ENCODE measurements at places on chromosomes 1 and 21. TPM values are rescaled to one million over a fixed set of nuclear protein-coding genes. Genes with fewer than 3 reads are reported as not detected.
A peak's percentile ranks its signal among the peaks of the same experiment; 100 is the strongest.

DNA sequence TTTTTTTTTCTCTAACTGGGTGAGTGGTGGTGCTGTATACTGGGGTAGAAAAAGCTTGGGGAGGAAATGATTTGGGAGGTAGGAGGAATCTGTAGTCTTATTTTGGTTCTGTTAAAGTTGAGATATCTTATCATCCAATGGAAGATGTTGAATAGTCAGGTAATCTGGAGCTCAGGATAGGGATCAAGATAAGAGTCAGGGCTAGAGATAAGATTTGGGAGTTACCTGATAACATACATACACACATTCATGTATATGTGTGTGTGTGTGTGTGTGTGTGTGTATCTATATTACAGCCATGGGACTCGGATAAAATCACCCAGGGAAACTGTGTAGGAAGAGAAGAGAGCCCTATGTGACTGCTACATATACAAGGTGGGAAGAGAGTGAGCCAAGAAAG, 8.1 kb downstream of the PCAT6 start:
- DNase-seq, result no peak
- no peak overlapping the region for H3K27ac ChIP-seq
- peaks cover 24% of the 10 kb centered on the region for H3K4me1 ChIP-seq
- H3K36me3 ChIP-seq, result no peaks in the 10 kb centered on the region
- no peak overlapping the region for H3K4me3 ChIP-seq
- peaks cover 13% of the 10 kb centered on the region for H3K27me3 ChIP-seq

The MYOC gene
- not detected for total RNA-seq

- H3K36me3 ChIP-seq, result no peaks in the 10 kb centered on the region
- H3K27ac ChIP-seq, result no peak overlapping the region
- DNase-seq, result peak; percentile 57
Observed at GRCh38 chr1:231724876-231725647, 98.5 kb downstream of the DISC1 start.

The CHD5 gene
- total RNA-seq, result not detected

DNA sequence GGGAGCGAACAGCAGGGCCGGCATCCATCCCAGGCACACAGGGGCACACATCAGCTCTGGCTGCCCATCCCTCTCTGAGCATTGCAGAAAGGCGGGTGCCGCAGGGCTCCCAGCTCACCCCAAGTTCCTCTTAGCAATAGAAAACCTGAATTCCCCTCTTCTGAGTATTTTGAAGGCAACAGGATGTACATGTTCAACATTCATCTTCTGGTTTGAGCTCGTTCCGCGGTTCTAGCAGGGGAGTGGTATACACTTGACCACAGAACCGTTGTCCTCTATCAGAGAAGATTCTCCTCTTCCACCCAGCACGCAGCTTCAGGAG, 23.6 kb downstream of the ACTA1 start:
- peaks cover 66% of the 10 kb centered on the region for H3K4me1 ChIP-seq
- H3K27me3 ChIP-seq, result peaks cover 2% of the 10 kb centered on the region
- DNase-seq, result no peak
- no peak overlapping the region for H3K27ac ChIP-seq
- H3K4me3 ChIP-seq, result no peak overlapping the region

- no peaks in the 10 kb centered on the region for H3K27me3 ChIP-seq
- H3K36me3 ChIP-seq, result no peaks in the 10 kb centered on the region
- DNase-seq, result peak; percentile 24
- H3K27ac ChIP-seq, result peak overlapping the region; percentile 34
Observed at GRCh38 chr1:31651089-31651420, 6.4 kb upstream of the PEF1 start.

DNA sequence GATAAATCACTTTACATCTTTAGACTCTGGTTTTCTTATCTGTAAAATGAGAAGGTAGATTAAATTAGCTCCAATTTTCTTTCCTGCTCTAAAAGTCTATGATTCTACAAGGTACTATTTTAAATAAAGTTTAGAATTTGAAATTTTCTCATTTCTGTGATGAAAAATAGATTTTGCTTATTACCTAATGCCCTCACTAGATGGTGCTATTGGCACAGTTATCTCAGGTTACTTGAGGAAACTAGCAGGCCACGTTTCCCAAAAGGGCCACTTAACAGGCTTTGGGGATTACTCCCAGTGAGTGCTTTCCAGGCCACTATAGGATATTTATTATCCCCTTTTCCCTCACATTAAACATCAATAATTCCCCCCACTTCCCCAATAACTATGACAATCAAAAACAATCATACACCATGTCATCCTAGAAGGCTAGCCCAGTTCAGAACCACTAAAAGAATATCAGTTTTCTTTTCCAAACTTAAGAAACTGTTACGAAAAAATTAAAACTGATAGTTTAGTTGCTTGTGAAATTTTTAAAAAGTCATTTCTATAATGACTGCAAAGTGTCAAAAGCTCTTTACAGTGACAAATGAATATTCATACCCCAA, 30.6 kb downstream of the OMA1 start:
- no peaks in the 10 kb centered on the region for H3K27me3 ChIP-seq
- H3K4me3 ChIP-seq, result no peak overlapping the region
- H3K36me3 ChIP-seq, result no peaks in the 10 kb centered on the region
- no peak overlapping the region for H3K27ac ChIP-seq
- peak; percentile 72 for DNase-seq
- H3K4me1 ChIP-seq, result no peaks in the 10 kb centered on the region

- no peak for DNase-seq
- H3K27me3 ChIP-seq, result no peaks in the 10 kb centered on the region
- peaks cover 29% of the 10 kb centered on the region for H3K4me1 ChIP-seq
- no peak overlapping the region for H3K4me3 ChIP-seq
- no peak overlapping the region for H3K27ac ChIP-seq
- H3K36me3 ChIP-seq, result no peaks in the 10 kb centered on the region
Observed at GRCh38 chr1:111570781-111571181, 48.8 kb upstream of the RAP1A start.

- no peaks in the 10 kb centered on the region for H3K36me3 ChIP-seq
- DNase-seq, result no peak
- no peak overlapping the region for H3K27ac ChIP-seq
- no peaks in the 10 kb centered on the region for H3K27me3 ChIP-seq
- H3K4me3 ChIP-seq, result peak overlapping the region; percentile 56
Observed at GRCh38 chr1:198936371-198937083, 297.7 kb downstream of the PTPRC start.

GRCh38 chr1:164748253-164748899, 189.4 kb downstream of the PBX1 start:
- no peaks in the 10 kb centered on the region for H3K27me3 ChIP-seq
- no peak overlapping the region for H3K27ac ChIP-seq
- DNase-seq, result peak; percentile 10
- H3K4me3 ChIP-seq, result no peak overlapping the region

Data from HepG2 (cell line).